Tibial artery (tissue), 4 donors: ENCODE measurements at places on chromosomes 7 and 10.

DNA sequence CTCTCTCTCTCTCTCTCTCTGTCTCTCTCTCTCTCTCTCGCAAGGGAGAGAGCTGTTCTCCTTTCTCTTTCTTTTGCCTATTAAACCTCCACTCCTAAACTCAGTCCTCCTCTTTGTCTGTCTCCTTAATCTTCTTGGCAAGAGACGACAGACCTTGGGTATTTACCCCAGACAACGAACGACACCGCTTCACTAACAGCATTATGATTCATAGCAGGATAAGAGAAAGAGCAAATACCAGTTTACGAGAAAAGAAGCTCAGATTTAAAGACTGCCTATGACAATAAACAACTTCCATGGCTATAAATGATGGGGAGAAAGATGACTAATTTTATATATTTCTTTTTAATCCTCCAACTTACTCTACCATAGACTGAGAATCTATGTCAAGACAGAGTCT is 1396.5 kb upstream of the CELF2 start:
- no peak for DNase-seq

DNA sequence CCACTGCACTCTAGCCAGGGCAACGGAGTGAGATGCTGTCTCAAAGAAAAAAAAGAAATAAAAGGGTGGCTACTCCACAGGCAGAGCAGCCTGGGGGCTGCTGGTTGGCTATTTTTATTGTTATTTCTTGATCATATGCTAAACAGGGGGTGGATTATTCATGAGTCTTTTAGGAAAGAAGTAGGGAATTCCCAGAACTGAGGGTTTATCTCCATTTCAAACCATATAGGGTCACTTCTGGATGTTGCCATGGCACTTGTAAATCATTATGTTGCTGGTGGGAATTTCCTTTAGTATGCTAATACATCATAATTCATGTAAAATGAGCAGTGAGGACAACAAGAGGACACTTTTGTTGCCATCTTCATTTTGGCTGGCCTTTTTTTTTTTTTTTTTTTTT is 52.1 kb upstream of the GHITM start:
- DNase-seq: no peak

DNA sequence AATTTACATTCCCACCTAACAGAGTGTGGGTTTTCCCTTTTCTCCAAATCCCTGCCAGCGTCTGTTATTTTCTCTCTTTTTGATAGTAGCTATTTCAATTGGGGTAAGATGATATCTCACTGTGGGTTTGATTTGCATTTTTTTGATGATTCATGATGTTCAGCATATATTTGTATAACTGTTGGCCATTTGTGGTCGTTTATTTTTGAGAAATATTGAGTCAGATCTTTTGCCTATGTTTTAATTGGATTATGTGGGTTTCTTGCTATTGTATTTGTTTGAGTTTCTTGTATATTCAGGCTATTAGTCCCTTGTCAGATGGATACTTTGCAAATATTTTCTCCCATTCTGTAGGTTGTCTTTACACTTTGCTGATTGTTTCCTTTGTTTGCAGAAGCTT is 193.8 kb downstream of the ABCA13 start:
- DNase-seq: no peak

DNA sequence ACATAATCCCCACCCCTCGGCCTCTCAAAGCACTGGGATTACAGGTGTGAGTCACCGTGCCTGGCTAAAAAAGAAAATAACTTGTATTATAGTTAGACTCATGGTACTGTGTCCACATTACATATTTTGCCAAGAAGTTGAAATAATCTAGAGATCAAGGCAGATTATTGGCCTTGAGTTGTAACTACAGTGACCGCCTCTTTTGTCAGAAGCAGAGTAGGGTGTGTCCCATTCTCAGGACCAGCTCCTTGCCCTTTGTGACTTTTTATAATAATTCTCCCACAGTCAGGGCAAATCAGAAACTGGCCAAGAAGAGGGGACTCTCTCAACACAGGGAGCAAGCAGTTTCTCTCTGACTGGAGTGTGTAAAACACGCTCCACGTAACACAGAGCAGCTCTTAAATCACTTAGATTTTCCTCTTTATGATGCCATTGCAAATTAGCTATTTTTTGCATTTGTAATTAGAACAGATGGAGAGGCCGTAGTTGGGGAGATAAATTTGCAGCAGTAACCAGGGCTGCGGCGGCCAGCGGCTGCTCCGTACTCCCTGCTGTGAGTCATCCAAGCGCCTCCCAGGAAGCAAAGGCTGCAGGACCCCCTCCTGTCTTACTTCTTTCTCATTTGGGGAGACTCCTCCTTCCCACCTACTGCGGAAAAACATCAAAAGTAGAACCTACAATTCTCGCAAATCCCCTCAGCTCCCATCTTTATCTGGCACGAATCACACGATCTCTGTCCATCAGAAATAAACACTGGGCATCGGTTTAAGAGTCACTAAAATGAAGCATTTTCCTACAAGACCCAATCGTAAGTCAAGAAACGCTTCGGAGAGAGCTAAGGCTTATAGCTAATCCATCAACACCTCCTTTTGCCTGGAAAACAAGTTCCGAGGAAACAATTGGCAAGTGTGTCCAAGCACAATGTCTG is 32.1 kb upstream of the MSRB2 start:
- no peak for DNase-seq

DNA sequence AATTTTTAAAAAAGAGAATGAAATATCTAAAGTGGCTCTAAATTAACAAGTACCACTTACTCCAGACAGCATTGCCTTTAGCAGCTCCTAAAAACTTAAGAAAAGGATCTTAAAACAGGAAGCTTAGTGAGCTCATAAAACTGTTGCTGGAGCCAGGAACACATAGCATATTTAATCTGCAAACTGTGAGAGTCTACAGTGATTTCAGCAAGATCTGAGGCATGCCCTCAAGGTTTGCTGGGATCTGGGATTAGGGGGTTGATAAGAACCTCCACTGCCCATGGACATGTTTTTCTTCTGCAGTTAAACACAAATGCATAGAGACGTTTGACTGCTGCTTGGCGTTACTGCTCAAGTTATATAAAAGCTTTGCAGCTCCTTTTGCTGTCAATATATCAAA is 3.8 kb downstream of the GLI3 start:
- no peak for DNase-seq

- DNase-seq: no peak
Observed at GRCh38 chr7:130304878-130305277, 11.9 kb downstream of the CPA4 start.

- no peak for DNase-seq
Observed at GRCh38 chr10:6072215-6072934, 10.2 kb upstream of the IL2RA start.

DNA sequence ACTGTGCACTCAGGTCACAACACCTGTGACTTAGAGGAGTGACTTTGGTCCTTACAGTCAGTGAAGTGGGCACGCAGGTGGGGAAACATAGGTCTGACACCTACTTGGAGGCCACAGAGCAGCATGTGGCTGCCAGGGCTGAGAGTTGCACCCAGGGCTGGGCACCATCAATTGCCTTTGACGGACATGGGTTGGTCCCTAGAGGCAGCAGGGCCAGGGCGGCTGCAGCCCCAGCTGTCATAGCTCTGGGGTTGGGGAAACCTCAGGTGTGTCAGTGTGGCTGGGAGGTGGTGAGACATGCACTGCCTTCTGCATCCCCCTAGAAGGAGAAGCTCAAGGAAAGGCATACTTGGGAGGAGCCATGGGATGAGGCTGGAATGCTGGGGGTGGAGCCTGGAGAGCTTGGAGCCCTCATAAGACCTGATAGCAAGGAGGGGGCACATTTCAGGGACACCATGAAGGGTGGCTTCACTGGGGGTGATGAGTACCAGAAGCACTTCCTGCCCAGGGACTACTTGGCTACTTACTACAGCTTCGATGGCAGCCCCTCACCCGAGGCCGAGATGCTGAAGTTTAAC is at the start of gene INMT:
Gene INMT, plus strand, starts transcription at position 440 of the 578 bp plus-strand sequence. Its CDS starts 16 bp downstream, at position 456.
- peak; percentile 86 for DNase-seq
